ENCODE measurements at places on chromosomes 4 and X. TPM values are rescaled to one million over a fixed set of nuclear protein-coding genes. Genes with fewer than 3 reads are reported as not detected.
A peak's percentile ranks its signal among the peaks of the same experiment; 100 is the strongest.

DNA sequence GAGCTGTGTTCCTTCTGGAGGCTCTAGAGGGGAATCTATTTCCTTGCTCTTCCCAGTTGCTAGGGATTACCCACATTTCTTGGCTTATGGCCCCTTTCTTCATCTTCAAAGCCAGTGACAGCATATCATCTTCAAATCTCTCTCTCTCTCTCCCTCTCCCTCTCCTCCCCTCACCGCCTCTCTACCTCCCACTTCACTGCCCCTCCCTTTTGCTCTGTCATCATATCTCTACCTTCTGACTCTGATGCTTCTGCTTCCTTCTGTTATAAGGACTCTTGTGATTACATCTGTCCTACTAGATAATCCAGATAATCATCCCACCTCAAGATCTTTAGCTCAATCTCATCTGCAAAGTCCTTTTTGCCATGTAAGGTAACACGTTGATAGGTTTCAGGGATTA, 93.1 kb upstream of the TEX13D start:
- peak; percentile 35 for DNase-seq
- no peaks in the 10 kb centered on the region for H3K36me3 ChIP-seq
- H3K27me3 ChIP-seq, result no peaks in the 10 kb centered on the region
- H3K4me1 ChIP-seq, result peaks cover 44% of the 10 kb centered on the region
- peak overlapping the region; percentile 70 for H3K27ac ChIP-seq

- peak overlapping the region; percentile 96 for H3K27ac ChIP-seq
- peaks cover 9% of the 10 kb centered on the region for H3K36me3 ChIP-seq
- no peaks in the 10 kb centered on the region for H3K27me3 ChIP-seq
- peak overlapping the region; percentile 67 for H3K4me3 ChIP-seq
- DNase-seq, result no peak
These were observed 57.8 kb downstream of the TMEM131L start for GRCh38 chr4:153523941-153524386.

DNA sequence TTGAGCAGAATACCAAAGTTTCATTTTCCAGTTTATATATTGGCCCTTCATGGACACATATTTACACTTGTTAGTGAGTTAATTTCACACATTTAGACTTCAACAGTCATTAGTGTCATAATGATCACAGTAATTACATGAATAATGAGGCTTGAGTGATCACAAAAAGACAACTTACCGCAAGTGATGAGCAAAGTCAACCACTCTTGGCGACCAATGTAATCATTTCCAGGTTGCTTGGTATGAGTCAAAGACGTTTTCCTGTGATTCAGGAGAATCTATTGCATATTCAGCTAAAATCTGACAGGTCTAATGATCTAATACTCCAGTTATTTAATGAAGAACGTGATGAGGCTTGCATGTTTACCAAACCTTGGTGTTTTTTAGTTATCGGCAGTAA, 407.9 kb upstream of the TENM3 start:
- no peak overlapping the region for H3K27ac ChIP-seq
- H3K36me3 ChIP-seq, result no peaks in the 10 kb centered on the region
- no peak overlapping the region for H3K4me3 ChIP-seq
- DNase-seq, result no peak
- H3K4me1 ChIP-seq, result no peaks in the 10 kb centered on the region
- no peaks in the 10 kb centered on the region for H3K27me3 ChIP-seq

DNA sequence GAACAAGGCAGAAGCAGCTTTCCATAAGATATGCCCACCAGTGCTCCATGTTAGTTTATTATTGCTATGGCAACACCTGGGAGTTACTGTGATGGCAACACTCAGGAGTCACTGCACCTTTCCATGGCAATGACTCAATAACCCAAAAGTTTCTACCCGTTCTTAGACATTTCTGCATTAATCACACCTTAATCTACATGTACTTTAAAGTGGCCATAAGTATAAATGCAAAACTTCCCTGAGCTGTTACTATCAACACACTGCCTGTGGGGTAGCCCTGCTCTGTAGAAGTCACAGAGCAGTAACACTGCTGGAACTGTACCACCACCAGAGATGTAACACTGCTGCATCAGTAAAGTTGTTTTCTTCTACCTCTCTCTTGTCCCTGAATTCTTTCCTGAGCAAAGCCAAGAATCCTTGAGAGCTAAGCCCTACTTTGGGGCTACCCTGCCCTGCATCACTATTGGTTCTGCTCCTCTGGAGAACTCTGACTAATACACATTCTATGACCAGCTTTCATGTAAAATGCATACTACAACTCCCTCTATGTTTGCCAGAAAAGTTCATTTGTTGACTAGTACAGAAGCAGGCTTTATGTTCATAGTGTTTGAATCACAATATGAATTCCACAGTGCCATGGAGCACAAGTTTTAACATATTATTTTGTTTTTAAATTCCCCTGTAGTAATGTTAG, 43.5 kb upstream of the GPR174 start:
- DNase-seq, result peak; percentile 11
- peaks cover 46% of the 10 kb centered on the region for H3K4me1 ChIP-seq
- H3K36me3 ChIP-seq, result no peaks in the 10 kb centered on the region
- H3K4me3 ChIP-seq, result no peak overlapping the region

DNA sequence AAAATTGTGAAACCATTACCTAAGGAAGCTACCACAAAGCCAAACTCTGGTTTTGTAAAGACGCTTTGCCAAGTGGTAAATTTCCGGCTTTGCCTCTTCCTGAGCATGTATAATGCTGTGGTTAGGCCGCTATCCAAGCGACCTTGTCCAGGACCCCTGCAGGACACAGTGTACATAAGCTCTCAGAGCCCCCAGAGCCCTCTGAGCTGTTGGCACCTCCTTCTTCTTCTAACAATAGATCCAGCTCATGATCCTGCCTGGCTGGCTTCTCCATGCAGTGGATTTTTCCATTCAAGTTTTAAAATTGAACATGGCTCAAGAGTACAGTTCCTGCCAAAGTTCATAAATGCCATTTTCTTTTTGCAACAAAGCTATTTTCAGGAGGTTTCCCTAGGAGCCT, 326.7 kb downstream of the MAPK10 start:
- H3K27me3 ChIP-seq, result peaks cover 2% of the 10 kb centered on the region
- no peak overlapping the region for H3K4me3 ChIP-seq
- no peak overlapping the region for H3K27ac ChIP-seq
- no peaks in the 10 kb centered on the region for H3K36me3 ChIP-seq

Gene RTL5
- 0.76 TPM for total RNA-seq

Gene SLC35A2
- 19.2 TPM for total RNA-seq

Gene TLR1
- total RNA-seq, result 1.5 TPM

Gene CHRDL1
- not detected for total RNA-seq
